CD4-positive, alpha-beta memory T cell (primary cell): ENCODE measurements at places on chromosomes 4 and X.

- no peak for DNase-seq
These were observed 98.9 kb downstream of the LARP1B start for GRCh38 chr4:128159967-128160366.

- no peak for DNase-seq
These were observed 33.1 kb downstream of the TET2 start for GRCh38 chr4:105179539-105180401.

DNA sequence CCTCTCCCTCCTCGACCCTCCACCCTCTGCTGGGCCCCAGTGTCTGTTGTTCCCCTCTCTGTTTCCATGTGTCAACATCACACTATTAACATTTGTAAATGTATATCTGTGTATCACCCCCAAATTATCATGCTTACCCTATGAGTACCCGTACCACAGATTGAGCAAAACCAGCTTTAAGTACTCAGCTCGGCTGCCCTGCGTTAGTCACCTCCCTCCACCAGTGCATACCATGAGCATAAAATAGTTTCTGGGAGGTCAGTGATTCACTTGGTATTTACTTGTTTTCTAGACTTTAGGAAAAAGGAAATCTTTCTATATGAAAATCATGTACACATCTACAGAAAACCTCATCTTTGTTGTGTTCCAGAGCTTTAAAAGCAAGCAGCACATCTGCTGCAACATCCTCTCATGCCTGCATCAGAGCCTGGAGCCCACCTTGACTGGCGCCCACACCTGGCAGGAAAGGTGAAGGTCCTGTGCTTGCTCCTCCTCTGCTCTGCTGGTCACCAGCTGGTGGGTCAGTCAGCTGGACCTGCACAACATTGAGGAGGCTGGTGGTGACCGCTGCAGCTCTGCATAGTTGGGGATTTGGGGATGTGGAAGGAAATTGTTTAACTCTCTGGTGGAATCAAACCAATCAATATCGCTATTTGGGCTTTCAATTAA is 214.4 kb upstream of the KLF3 start:
- DNase-seq, result no peak

DNA sequence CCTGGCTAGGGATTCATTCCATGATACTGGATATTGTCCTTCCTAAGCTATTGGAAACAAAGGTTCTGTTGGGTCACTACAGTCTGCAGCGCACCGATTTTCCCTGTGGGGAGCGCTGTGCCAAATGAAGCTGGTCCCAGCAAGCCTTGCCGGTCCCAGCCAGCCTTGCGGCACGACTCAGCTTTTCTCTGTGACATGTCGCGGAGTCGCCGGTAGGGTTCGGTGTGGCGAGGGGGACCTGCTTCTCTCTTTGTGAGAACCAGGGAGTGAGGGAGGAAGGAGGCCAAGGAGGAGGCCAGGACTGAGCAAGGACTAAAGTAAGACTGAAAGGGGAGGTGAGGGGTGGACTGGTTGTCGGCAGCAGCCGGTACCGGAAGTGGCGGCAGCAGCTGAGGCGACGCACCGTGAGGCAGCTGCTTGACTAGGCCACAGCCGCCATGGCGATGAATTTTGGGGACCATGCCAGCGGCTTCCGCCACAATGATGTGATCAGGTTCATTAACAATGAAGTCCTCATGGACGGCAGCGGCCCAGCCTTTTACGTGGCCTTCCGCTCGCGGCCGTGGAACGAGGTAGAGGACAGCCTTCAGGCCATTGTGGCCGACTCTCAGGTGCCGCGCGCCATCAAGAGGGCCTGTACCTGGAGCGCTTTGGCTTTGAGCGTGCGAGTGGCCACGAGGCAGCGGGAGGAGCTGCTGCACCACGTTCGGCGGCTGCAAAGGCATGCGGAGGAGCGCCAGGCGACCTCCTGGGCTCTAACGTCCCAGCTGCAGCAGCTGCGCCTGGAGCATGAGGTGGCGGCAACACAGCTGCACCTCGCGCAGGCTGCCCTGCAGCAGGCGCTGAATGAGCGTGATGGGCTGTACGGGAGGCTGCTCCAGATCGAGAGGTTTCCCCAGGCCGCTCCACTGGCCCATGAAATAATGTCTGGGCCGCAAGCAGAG is at the start of gene TEX13D:
Gene TEX13D, plus strand, starts transcription at position 180 of the 944 bp plus-strand sequence. Its CDS starts 258 bp downstream, at position 438.
- DNase-seq, result no peak

GRCh38 chr4:141763374-141763773 is 127.0 kb downstream of the IL15 start:
- DNase-seq, result no peak
